ENCODE measurements at places on chromosomes 2 and 18. TPM values are rescaled to one million over a fixed set of nuclear protein-coding genes. Genes with fewer than 3 reads are reported as not detected.

DNA sequence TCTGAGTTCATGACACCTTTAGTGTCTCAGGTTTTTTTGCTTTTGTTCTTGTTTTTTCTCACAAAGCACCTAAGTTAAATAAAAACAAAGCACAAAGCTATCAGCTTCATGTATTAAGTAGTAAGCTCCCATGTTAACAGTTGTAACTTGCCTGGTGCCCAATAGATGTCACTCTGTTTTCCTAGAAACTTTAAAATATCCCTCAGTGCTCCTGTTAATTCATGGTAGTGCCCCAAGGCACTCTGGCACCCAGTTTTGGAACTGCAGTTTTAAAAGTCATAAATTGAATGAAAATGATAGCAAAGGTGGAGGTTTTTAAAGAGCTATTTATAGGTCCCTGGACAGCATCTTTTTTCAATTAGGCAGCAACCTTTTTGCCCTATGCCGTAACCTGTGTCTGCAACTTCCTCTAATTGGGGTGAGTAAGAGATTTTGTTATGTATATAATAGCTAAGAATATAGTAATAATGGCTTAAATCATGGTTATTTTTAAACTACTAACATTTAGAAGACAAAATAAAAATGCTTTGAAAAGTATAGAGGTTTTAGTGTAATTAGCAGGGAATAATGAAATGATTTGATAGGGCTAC lies 555.0 kb upstream of the TMEFF2 start:
- no peak for DNase-seq

GRCh38 chr2:64337314-64337713 lies 116.6 kb upstream of the LGALSL start:
- DNase-seq, result peak; percentile 11

GRCh38 chr18:25283781-25284180 lies 68.2 kb downstream of the ZNF521 start:
- no peak for DNase-seq

DNA sequence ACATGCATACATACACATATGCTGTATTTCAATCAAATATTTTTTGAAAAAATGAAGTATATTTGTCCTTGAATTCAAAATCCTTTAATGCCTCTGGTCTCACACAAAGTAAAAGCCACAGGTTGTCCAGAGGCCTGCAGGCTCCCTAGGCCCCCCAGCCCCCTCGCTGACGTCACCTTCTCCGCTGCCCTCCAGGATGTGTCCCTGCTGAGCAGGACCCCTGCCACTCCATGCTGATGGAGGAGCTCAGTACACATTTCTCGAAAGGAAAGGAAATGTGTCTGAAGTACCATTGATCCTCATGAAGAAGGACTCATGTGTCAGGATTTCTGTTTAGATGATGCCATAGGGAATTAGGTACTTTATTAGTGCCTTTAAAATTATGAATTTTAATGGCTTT lies 212.1 kb downstream of the LDLRAD4 start:
- DNase-seq, result no peak

- DNase-seq, result no peak
Measured at GRCh38 chr2:122157158-122157557, 401.7 kb downstream of the TSN start.

DNA sequence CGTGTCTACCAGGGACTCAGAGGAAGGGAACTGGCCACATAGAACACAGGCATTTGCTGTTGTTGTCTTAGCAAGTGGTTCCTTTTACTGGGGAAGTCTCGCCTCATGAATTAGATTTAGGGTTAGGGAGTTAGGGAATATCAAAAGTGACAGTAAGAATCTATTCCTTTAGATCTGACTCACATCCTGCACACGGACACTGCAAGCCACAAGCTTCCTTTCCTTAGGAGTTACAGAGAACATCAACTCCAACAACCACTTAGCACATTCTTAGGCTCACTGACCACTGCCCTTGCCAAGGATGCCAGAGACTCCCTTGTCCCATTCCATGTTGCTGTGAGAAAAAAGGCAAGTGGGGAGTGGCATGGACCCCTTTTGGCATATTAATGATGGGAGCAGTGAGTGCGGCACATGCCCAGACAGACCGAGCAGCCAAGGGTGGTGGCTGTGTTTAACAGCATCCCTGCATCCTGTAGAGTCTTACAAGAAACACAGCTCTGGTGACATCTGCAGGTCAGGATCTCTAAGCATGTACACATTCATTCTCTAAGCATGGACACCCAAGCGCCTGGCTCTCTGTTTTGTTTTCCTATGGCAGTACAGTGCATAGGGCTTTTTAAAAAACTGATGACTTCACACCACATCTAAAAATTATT lies 745.6 kb upstream of the RAB6C start:
- DNase-seq, result no peak

- no peak for DNase-seq
Measured at GRCh38 chr18:39835303-39836030, 2119.6 kb upstream of the PIK3C3 start.

The CHRNG gene
- total RNA-seq, result not detected

GRCh38 chr2:156470975-156471583 lies 34.9 kb downstream of the GPD2 start:
- DNase-seq, result no peak

DNA sequence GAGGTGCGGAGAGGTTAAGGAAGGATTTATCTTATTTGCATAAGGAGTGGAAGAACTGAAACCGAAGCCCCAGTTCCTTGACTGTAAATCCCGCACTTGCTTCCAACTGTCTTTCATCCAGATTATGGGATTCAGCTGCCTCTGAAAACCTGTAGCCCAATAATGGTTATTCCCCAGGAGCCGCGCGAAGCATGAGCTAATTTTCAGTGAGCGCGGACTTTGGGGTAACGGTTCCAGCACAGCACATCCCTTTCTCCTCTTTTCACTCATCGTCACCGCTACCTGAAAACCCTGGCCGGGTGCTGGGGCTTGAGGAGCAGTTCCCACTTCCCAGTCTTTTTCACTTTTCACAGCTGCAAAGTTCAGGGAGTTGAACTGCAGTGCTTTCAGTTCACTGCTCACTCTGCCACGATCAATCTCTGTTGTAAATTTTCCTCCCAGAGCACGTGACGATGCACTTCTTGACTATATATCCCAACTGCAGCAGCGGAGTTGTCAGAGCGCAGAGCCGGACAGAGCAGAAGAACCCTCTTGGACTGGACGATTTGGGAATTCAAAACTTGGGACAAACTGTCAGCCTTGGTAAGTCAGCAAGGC lies at the start of gene KCNE4:
Gene KCNE4, plus strand, starts transcription at position 498 of the 597 bp plus-strand sequence. CDS start 641 bp downstream, outside the sequence.
- DNase-seq, result no peak

The RSAD2 gene
- total RNA-seq, result 0.25 TPM

The SH3RF3 gene
- total RNA-seq, result 8.9 TPM

The AFF3 gene
- under 0.01 TPM for total RNA-seq

- DNase-seq, result no peak
Measured at GRCh38 chr2:128973566-128973965, 654.9 kb upstream of the HS6ST1 start.

The VWC2L gene
- total RNA-seq, result not detected

- no peak for DNase-seq
Measured at GRCh38 chr18:6396847-6397246, 17.9 kb downstream of the L3MBTL4 start.

The ITGB6 gene
- total RNA-seq, result not detected

GRCh38 chr2:207629553-207629952 lies 4.4 kb upstream of the METTL21A start:
- no peak for DNase-seq

DNA sequence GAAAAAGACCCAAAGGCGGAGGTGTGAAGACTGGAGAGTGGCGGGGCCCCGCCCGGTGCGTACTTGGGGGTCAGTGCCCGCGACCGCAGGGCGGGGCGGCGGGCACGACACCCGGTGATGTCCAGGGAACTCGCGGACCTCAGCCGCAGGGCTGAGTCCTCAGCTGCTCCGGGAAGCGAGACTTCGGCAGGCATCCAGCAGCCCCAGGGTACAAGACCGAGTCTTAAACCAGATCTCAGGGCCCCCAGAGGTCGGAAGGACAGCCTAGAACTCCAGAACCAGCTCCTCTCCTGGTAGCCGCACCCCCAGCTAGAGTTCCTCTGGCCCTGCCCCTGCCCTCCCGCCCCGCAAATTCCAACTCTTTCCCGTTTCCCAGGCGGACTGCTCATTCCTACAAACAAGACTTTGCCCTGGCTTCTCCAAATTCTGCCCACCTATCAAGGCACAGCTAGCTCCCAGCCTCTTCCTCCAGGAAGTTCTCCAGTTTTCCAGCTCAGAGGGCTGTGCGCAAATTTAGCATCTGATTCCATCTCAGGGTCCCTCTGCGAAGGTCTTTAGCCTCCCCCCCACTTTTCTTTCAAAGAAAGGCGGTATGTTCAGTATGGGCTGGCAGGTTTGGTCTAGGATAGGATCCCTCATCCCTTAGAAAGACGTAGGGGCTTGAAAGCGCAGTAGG lies 26.0 kb upstream of the NOTO start:
- DNase-seq, result no peak

GRCh38 chr2:96859099-96859649 lies 1.4 kb upstream of the ANKRD39 start:
- DNase-seq, result no peak

DNA sequence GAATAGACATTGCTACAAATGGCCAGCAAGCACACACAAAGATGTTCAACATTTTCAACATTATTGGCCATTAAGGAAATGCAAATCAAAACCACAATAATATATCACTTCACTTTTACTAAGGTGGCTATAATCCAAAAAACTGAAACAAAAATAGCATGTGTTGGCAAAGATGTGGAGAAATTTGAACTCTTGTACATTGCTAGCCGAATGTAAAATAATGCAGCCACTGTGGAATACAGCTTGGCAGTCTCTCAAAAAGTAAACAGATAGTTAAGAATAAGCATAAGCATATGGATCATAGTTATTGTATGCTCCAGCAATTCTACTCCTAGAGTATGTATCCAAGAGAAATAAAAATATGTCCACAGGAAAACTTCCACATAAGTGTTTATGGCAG lies 192.5 kb downstream of the EN1 start:
- no peak for DNase-seq

- no peak for DNase-seq
Measured at GRCh38 chr2:239459056-239459455, 58.2 kb upstream of the HDAC4 start.

The CLEC4F gene
- 0.13 TPM for total RNA-seq

- no peak for DNase-seq
Measured at GRCh38 chr2:2825516-2826208, 494.6 kb upstream of the MYT1L start.

The AQP12A gene
- total RNA-seq, result not detected

- DNase-seq, result no peak
Measured at GRCh38 chr18:61702007-61702406, 190.8 kb downstream of the RNF152 start.

The CHRNA1 gene
- 0.90 TPM for total RNA-seq

The CPO gene
- total RNA-seq, result not detected

DNA sequence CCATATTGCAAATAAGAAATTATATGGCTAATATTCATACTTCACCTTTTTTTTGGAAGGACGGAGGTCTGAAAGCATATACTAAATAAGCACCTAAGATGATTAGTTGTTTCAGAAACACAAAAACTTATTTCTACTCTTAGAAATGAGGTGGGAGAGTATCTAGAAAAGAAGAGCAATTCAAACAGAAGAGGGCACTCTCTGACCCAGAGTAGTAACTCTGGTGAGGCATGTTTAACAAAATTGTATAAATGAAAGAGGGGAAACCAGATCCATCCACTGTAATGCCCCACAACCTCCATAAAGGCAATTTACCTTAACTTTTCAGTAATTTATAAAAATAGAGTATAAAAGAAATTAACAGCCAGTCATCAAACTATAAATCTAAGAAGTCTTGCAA lies 669.6 kb upstream of the VRK2 start:
- peak; percentile 2 for DNase-seq

GRCh38 chr18:3209859-3210569 lies 9.8 kb downstream of the MYOM1 start:
- no peak for DNase-seq

GRCh38 chr2:26356771-26357170 lies 10.2 kb upstream of the ADGRF3 start:
- DNase-seq, result no peak

DNA sequence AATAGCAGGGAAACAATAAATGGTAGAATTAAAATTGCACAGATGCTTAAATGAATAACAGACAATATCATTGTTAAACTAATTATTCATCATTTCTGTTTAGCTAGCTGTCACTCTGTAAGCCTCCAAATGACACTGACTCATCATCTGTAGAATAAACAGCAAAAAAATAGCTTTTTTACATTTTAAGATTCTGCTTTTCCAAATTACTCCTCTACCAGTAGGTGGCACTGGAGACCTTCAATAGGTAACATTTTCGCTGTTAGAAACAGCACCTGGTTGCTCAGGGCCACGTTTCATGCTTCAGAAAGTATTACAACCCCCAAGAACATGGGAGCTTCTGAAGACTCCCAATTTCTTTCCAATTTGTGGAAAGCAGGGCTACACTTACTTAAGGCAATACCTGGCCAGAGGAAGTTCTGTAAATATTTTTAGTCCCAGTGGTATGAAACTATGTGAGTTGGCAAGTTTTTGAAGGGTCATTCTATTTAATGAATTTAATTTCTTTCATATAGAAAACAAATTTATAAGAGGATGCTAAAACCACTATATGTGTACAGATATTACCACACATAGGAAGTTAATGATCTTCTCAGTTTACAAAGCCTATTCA lies 45.4 kb downstream of the TTN start:
- DNase-seq, result peak; percentile 69

DNA sequence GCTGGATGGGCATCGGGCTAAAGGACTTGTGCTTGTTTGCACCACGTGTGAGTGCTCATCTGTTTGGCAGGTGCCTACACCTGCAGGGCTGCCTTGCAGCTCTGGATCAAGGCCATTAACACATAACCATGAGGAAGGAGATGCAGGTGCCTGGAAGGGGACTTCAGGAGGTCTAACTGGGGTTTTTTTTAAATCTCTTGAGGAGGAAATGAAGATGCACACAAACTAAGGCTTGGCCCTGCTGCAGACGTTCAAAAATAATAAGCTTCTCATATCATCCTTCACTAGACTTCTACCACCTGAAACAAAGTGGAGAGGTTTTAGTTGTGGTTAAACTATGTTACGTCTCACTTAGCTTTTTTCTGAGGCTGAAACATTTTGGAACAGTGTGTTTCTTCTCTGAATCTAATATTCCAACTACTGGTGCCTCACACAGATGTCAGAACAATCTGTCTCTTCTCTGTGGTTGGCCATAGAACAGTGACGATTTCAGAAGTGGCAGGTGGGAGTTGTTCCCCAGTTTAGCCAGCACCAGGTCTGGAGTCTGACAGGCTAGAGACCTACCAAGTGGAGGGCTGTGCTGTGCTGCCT lies 36.5 kb downstream of the BCL2L11 start:
- DNase-seq, result no peak

DNA sequence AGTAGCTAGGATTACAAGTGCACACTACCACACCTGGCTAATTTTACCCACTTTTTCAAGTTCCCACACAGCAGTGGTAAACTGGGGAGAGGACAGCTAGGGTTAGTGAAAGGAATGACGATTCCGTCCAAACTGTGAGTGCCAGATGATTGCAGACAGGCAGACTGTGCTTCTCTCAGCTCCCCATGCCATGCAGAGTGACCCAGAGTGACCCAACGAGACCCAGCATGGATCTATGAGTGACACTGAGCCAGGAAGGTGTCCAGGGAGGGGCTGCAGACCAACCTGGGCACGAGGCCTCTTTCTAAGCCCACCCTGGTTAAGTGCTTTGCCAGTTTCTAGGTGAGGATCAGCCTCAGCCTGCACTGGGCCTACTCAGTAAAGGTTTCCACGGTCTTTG lies 7.7 kb upstream of the KLF11 start:
- no peak for DNase-seq

All from dermis microvascular lymphatic vessel endothelial cell (primary cell).